ENCODE measurements at places on chromosomes 6 and 20.

DNA sequence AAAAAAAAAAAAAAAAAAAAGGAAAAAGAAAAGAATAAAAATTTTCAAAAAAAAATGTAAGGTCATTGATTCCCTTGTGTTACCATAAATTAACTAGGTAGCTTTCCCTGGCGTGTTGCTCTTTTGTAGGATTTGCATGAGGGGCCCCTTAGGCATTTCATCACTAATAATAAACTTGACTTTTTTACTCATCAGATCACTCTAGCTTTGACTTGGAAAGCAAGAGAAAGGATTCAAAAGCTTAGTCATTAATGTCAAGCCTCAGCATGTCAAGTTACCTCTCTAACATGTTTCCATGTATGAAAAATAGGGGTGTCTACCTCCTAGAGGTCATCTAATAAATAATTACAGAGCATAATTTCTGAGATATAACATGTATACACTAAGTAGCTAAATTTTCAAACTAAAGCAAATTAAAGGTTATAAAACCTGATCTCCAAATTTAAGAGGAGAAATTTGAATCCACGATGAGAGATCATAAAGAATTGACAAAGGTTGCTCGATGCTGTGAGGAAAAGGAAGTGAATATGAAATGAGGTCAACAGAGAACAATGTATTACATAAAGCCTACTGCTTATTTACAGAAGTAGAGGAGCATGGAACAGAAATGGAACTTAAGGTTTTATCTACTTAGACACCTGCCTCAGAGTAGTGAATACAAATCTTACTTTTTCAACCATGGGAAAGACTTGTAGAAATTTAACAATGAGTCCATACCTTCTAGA, 86.8 kb downstream of the ARHGAP18 start:
- no peak for DNase-seq

- peak; percentile 47 for DNase-seq
Observed at GRCh38 chr20:46965477-46965876, 70.8 kb downstream of the EYA2 start.

DNA sequence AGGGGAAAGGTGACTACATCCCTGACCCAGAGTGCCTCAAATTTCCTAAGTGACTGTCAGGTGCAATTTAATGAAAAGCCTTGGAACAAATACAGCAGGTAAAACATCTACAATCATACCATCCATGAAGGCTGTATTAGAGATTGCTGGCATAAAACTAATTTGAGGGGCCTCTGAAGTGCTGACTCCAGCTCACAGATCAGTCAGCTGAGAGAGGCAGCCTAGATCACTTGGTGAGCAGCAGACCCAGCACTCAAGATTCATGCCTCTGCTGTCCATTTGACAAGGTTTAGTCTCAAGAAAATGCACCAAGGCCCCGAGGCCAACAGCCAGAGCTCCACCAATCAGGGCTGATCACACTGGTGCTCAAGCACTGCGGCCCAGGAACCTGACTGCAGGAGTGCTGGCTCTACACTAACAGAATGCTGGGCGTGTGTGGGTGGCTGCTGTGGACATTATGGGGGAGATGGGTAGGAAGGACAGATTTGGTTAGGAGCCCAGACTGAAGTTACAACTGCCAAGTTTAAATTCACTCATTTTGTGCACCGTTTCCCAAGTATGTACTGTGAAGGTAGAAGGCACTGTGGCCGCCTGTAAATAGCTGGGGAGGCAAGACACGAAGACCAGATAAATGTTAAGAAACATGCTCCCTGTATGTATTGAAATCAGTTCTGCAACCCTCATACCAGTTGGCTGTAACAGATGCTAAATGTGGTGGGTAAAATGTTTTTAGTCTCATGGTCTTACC, 28.2 kb downstream of the SNX5 start:
- DNase-seq = no peak

GRCh38 chr6:169981969-169982368, 230.5 kb downstream of the ERMARD start:
- no peak for DNase-seq

GRCh38 chr6:133741375-133741861, 147.5 kb upstream of the TCF21 start:
- DNase-seq = no peak

GRCh38 chr6:31378062-31378720, 21.2 kb upstream of the HLA-B start:
- DNase-seq = no peak
